Activated T-cell treated with anti-CD3 and anti-CD28 coated beads for 24 hours (primary cell): ENCODE measurements at places on chromosomes 5 and 9.

- no peak for DNase-seq
Observed at GRCh38 chr5:160419458-160420330, 813 bp upstream of the SLU7 start.

GRCh38 chr5:122062205-122062604, 15.9 kb downstream of the LOX start:
- no peak for DNase-seq

DNA sequence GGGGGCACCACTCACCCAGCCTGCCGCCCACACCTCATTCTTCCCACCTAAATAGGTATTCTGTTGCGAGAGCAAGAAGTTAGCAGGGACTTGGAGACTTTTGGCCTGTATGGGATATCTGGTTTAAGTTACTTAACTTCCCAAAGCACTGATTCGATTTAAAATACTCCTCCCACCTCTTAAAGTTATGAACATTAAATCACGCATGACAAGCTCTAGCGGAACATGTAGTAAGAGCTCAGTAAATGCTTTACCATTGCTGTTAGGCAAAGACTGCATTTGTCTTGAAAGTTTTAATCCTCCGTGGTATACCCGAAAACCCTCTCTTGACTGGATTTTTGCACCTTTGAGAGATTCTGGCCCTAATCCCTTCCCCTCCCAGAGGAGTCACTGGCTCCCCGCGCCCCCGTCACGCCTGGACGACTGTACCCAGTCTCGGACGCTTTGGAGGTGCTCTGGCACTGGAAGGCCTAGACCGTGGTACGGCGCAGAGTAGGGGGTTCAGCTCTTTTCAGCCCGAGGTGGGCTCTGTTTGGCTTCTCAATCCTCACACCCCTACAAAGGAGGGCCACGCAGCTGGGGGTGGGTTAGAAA, 4.4 kb downstream of the GDNF start:
- no peak for DNase-seq

- DNase-seq: no peak
Observed at GRCh38 chr9:31272456-31273295, 1111.8 kb upstream of the ACO1 start.

DNA sequence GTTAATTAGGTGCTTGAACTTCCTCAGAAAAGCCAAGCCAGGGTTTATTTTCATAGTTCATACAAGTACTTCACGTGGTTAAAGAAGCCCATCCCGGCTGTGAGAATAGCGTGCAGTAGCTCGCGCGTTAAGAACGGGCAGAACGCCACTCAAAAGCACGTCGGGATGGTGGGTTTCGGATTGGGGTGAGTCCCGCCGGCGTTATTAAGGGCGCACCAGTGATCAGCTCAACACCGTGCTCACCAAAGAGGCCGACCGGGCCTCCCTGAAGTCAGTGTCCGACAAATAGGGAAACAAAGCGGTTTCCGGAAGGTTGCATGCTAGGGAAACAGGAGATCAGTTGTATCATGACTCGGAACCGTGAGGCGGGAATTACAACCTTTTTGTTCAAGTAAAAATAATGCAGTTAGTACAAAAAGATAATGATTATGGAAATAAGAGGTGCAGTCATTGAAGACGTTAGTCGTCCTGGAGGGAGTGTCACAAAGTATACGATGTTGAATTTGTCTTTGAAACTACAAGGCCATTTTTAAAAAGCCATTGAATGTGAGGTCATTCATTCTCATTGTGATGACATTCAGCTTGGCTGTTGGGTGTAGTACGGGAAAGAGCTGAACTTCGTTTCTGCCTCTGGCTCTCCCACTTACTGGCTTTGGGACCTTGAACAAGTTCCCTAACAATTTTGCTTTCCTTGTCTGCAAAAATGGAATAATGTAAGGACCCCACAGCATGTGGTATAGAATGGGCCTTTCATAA, 992 bp downstream of the SETD9 start:
- DNase-seq: no peak

GRCh38 chr5:68746220-68746619, 347.6 kb upstream of the SLC30A5 start:
- no peak for DNase-seq

GRCh38 chr5:169801324-169801777, 164.3 kb downstream of the DOCK2 start:
- DNase-seq: no peak

GRCh38 chr5:34045996-34046395, 3.0 kb upstream of the C1QTNF3 start:
- no peak for DNase-seq
